WTC11 (cell line): ENCODE measurements at places on chromosomes 5 and 9. TPM values are rescaled to one million over a fixed set of nuclear protein-coding genes. Genes with fewer than 3 reads are reported as not detected.
A peak's percentile ranks its signal among the peaks of the same experiment; 100 is the strongest.

Gene SLC28A3
- 0.05 TPM in 2 of 3 replicates, not detected in the other for total RNA-seq

Gene IL4
- not detected in 3 replicates for total RNA-seq

Gene HAPLN1
- 5.3 to 9.4 TPM (median 7.6 TPM) in 3 replicates for total RNA-seq

Gene NFIB
- total RNA-seq: 7.1 to 12.5 TPM (median 7.4 TPM) in 3 replicates

Gene PRDM12
- 0.07 to 0.09 TPM in 2 of 3 replicates, not detected in the other for total RNA-seq

Gene MZB1
- total RNA-seq: 0.85 to 1.8 TPM (median 1.1 TPM) in 3 replicates

Gene CARTPT
- total RNA-seq: not detected in 3 replicates

Gene HAVCR2
- total RNA-seq: 0.21 to 0.33 TPM (median 0.25 TPM) in 3 replicates

DNA sequence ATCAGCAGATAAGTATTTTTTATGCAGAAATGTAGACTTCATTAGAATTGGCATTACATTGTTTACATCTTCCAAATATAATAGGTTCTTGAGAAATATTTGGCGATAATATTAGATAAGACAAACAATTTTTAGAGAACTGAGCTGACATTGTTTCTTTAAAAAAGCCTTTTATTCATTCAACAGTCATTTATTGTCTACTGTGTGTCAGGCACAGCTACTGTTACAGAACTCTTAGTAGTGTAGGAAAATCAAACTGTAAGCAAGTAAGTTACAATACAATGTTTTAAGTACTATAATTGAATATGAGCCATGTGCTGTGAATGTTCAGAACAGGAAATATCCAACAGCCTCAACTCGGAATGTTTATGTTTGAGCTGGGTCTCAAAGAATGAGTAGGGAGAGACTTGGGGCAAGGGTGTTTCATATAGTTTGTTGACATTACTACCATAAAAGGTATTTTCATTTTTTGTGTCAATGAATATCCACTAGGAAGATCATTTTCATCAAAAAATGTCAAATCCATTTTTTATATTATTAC lies 114.0 kb downstream of the CDC42SE2 start:
- peaks cover 9% of the 10 kb centered on the region for H3K4me1 ChIP-seq
- no peak overlapping the region for H3K4me3 ChIP-seq
- H3K36me3 ChIP-seq: no peaks in the 10 kb centered on the region
- H3K27ac ChIP-seq: no peak overlapping the region
- no peaks in the 10 kb centered on the region for H3K27me3 ChIP-seq

- H3K27ac ChIP-seq: no peak overlapping the region
- peaks cover 67% of the 10 kb centered on the region for H3K27me3 ChIP-seq
- peak overlapping the region; percentile 83 for H3K4me3 ChIP-seq
- peaks cover 10% of the 10 kb centered on the region for H3K4me1 ChIP-seq
- DNase-seq: peak; percentile 89
- H3K36me3 ChIP-seq: no peaks in the 10 kb centered on the region
These were observed 3.8 kb downstream of the IER5L start for GRCh38 chr9:129174102-129174723.

GRCh38 chr5:171102877-171103610 lies 206.0 kb upstream of the TLX3 start:
- peaks cover 16% of the 10 kb centered on the region for H3K4me1 ChIP-seq
- DNase-seq: peak; percentile 27
- H3K27ac ChIP-seq: 0 out of 2 replicates have a peak overlapping the region, but pooled peaks have one; percentile 25
- H3K27me3 ChIP-seq: no peaks in the 10 kb centered on the region
- H3K4me3 ChIP-seq: no peak overlapping the region

GRCh38 chr9:105053209-105053652 lies 125.3 kb upstream of the ABCA1 start:
- H3K27ac ChIP-seq: no peak overlapping the region
- no peak overlapping the region for H3K4me3 ChIP-seq
- H3K36me3 ChIP-seq: no peaks in the 10 kb centered on the region
- H3K27me3 ChIP-seq: no peaks in the 10 kb centered on the region

- H3K27ac ChIP-seq: no peak overlapping the region
- H3K4me1 ChIP-seq: peaks cover 16% of the 10 kb centered on the region
- peaks cover 4% of the 10 kb centered on the region for H3K36me3 ChIP-seq
- DNase-seq: no peak
These were observed 463.1 kb upstream of the CDH10 start for GRCh38 chr5:25107853-25108252.

DNA sequence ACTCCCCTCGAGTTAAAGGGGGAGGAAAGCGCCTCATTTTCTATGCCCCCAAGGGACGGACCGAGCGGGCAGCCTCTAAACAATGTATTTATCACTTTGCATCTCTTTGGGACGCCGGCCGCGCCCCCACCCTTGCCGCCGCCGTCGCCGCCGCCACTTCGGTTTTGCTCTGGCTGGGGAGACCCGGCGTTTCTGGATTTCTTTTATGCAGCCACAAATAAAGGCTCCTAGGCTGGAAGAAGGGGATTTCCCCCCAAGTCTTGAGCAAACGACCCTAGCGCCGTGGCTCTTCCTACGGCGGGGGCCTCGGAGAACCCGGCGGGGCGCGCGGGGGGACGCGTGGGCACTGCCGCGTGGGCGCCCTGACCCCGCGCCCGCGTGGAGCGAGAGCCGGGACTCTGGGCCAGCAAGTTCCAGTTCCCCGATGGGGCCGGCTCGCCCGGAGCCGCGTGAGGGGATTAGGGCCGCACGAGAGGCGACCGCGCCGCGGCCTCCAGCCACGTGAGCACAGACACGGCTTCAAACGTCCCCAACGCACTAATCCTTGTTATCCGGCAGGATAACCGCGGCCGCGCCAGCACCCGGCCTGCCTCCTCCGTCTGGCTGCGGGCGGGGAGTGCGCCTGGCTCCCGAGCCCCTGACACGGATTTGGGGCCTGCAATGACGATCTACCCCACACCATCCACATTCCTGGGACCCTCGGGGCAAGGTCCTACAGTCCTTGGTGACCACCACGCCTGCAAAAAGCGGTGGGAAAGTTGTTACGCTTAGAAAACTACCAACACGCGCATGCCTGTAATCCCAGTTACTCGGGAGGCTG lies 7.9 kb upstream of the NEUROG1 start:
- peak; percentile 54 for DNase-seq
- H3K4me3 ChIP-seq: peak overlapping the region; percentile 71

- no peaks in the 10 kb centered on the region; the same call in 1 of the 2 replicates for H3K36me3 ChIP-seq
- H3K4me1 ChIP-seq: peaks cover 44% of the 10 kb centered on the region
- H3K27ac ChIP-seq: no peak overlapping the region
- peaks cover 35% of the 10 kb centered on the region for H3K27me3 ChIP-seq
These were observed 273.6 kb downstream of the PTPRD start for GRCh38 chr9:10339152-10339551.

- H3K4me3 ChIP-seq: no peak overlapping the region
- DNase-seq: no peak
- no peaks in the 10 kb centered on the region for H3K36me3 ChIP-seq
- H3K27me3 ChIP-seq: peaks cover 29% of the 10 kb centered on the region
- H3K27ac ChIP-seq: no peak overlapping the region
These were observed 13.9 kb upstream of the UBE2QL1 start for GRCh38 chr5:6434731-6435130.

DNA sequence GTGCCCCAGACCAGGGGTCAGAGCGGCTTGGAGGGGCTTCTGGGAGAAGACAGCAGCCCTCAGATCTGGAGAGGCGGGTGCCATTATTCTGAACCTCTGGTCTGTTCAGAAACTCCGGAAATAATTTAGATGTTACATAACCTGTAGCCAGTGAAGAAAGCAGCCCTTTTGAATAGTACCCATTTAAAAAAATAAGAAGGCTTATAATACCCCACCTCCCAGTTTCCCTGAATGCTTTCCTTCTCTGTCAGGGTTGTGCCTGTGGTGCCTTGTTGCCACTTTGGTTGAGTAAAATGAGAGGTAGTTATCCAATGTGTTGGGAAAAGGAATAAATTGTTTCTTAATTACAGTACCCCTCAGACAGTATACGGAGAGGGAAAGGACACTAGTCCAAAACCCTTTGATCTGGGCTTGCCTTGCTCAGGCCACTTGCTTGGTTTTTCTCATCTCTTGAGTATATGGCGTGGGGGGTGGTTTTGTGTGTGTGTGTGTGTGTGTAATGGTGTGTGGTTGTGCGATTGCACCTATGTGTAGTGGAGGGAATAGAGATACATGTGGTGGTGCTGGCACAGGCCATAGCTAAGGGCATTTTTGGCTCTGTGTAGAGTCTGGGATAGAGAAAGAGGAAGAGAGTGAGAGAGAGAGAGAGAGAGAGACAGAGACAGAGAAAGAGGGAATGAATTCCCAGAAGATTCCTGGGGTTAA lies 59.1 kb upstream of the TLR4 start:
- H3K4me1 ChIP-seq: peaks cover 6% of the 10 kb centered on the region
- no peak overlapping the region for H3K27ac ChIP-seq
- no peak for DNase-seq
- no peaks in the 10 kb centered on the region for H3K27me3 ChIP-seq
- H3K4me3 ChIP-seq: no peak overlapping the region

DNA sequence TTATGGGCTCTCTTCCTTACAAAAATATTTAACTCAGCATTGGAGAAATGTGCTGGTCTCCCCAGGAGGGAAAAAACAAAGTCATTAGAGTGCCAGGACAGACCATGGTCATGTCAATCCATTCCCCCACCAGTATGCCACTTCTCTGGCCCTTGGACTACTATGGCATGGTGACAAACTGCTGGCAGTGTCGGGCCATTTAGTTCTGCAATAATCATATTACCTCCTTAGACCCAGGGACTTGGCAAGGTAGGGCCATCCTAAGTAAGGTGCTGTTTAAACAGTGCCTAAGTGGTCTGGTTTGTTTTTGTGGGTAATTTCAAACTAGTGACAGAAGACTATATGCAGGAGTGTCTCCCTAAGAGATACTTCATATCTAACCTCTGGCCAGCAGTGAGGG lies 177.8 kb upstream of the STK32A start:
- H3K27ac ChIP-seq: no peak overlapping the region
- no peaks in the 10 kb centered on the region for H3K36me3 ChIP-seq
- 0 out of 2 replicates have a peak, but pooled peaks cover 2% of the 10 kb centered on the region for H3K4me1 ChIP-seq
- no peak for DNase-seq

DNA sequence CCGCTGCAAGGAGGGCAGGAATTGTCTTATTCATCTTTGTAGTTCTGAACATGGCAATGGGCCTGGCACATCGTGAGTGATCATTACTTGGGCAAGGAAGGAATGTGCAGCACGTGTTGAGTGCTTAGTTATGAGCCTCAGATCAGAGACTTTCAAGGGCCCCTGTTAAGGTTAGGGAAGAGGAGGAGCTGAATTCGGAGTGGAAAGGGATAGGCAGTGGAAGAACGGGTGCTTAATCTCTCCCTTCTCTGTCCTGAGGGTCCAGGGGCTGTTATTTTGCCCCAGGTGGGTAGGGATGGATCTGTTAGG lies 59.5 kb upstream of the RARS1 start:
- peaks cover 34% of the 10 kb centered on the region for H3K36me3 ChIP-seq
- H3K4me1 ChIP-seq: no peaks in the 10 kb centered on the region
- no peak for DNase-seq
- H3K27ac ChIP-seq: no peak overlapping the region
- no peak overlapping the region for H3K4me3 ChIP-seq

DNA sequence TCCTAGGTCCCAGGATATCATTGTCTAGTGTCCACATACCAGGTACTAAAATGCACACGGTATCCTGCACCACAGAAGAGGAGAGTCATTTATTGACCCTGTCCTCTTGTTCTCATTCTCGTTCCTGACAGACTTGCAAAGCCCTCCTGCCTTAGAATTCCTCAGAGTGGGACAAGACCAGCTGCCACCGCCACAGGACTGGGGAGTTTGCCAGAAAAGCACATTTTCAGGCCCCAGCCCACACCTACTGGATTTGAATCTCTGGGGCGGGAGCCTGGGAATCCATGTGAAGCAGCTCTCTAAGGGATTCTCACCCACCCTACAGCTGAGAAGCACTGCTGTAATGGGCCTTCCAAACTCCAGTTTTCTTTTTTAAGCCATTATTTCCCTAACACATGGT lies 68.0 kb upstream of the FANCC start:
- no peak overlapping the region for H3K4me3 ChIP-seq
- H3K36me3 ChIP-seq: no peaks in the 10 kb centered on the region
- DNase-seq: no peak
- peaks cover 4% of the 10 kb centered on the region for H3K4me1 ChIP-seq

- no peaks in the 10 kb centered on the region for H3K36me3 ChIP-seq
- H3K27me3 ChIP-seq: no peaks in the 10 kb centered on the region
These were observed 22.8 kb downstream of the CCDC69 start for GRCh38 chr5:151200913-151201595.
